Natural killer cell (primary cell): ENCODE measurements at places on chromosomes 16 and 17.
A peak's percentile ranks its signal among the peaks of the same experiment; 100 is the strongest.

- no peak for DNase-seq
Observed at GRCh38 chr17:725746-726145, 6.7 kb upstream of the TLCD3A start.

DNA sequence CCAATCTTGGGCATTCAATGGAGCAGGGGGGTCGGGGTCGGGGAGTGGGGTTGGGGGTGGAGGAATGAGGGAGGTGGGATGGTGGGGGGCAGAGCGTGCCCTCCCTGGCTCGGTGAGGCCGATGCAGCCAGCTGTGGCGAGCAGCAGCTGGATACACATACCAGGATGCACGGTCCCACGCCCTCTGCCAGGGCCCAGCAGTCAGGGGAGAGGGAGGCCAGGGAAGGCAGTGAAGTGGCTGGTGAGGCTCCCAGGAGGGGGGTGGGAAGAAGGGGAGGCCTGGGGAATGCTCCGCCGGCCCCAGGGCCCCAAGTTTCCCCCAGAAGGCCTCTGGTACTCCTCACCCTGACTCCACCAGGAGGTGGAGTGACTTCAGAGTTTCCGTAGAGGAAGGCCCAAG lies 77.6 kb upstream of the LHX1 start:
- no peak for DNase-seq

DNA sequence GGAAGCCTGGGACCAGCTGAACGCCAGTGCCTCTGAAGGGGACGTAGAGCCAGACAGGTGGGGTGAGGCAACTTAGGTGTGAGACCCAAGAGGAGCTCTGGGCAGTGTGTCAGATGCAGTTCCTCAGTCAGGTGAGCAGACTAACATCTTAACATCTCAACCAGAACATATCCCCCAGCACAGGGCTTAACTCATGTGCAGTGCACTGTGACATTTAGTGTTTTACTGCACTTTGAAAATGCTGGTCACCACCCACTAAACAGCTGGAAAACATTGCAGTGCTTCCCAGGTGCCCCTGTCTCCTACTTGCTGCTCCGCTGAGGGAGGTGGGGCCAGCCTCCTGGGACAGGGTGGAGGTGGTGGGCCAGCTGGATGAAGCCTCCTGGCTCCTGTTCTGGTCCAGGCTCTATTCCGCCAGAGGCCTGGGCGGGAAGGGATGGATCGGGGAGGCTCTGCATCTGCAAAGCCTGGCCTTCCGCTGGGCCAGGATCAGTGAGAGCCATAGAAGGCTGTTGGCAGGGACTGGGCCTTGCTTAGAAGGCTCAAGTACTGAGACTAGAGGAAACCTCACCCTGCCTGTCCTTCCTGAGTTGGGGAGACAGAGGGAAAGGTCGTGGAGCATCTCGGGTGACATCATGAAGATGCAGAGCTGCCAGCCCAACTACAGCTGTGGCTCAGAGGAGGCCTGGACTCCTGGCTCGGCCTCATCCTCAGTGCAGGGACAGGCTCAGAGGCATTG lies 7.9 kb upstream of the MRC2 start:
- no peak for DNase-seq

GRCh38 chr17:8994319-8994718 lies 27.0 kb upstream of the NTN1 start:
- DNase-seq = peak; percentile 50

DNA sequence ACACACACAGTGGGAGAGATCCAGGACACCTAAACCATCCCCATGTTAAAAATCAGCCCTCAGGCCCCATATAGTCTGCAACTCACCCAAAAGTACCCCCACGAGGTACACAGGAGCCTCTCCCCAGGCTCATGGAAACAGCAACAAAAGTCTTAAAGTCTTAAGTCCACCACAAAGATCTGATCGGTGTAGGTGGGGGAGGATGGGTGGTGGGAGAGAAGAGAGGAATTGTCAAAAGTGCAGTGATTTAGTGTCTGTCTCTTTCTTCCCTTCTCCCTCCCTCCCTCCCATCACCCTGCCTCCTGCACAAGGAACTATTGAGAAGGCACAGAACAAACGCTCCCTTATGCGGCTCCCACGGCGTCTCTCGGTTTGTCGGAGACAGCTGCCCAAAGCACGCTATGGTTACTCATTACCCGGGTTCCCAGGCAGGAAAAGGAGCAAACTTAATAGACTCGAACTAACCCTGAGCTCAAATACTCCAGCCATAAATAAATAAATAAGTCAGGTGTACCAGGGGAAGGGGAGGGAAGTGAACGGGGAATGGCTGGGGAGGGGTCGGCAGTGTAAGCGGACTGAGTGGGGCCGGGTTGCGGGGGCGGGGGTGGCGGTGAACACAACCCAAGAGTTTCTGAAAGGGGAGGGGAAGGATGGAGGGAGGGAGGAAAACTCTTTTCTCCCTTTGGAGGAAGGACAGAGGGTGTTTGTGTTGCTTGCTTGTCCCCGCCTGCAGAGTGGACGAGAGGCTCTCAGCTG lies 477.4 kb downstream of the SLC39A11 start:
- no peak for DNase-seq

DNA sequence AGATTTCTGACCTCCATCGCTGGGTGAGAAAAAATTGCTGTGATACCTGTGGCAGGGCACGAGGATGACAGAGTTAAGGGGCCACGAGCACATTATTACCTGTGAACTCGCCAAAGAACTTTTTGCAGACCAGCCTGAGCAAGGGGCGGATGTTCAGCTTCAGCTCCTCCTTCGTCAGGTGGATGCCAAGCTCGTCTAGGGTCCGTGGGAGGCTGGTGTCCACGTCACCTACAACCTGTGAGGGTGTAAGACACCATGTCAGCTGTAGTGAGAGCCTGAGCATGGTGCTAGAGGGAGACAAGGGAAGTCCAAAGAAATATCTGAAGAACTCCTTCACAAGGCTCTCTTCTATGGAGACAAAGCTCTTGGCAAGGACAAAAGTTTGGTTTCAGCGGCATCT lies 17.1 kb downstream of the HIGD1B start:
- no peak for DNase-seq
